ENCODE measurements at places on chromosomes 7 and 10.
A peak's percentile ranks its signal among the peaks of the same experiment; 100 is the strongest.

DNA sequence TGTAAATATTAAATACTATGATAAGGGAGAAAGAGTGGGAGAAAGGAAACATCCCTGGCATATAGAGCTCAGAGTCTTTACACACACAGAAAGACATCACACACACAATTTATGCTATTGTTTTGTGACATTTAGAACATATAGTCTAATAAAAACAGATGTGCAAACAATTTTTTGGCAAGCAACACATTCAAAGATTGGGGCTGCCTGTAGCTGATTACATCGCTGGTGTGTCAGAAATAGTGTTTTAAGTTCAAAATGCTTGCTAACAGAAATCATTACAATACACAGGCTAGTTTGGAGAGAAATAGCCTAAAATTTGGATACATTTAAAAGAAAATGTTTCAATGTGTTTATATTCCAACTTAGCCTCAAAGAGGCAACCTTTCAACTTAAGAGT is 256.7 kb upstream of the NPVF start:
- no peak for DNase-seq

DNA sequence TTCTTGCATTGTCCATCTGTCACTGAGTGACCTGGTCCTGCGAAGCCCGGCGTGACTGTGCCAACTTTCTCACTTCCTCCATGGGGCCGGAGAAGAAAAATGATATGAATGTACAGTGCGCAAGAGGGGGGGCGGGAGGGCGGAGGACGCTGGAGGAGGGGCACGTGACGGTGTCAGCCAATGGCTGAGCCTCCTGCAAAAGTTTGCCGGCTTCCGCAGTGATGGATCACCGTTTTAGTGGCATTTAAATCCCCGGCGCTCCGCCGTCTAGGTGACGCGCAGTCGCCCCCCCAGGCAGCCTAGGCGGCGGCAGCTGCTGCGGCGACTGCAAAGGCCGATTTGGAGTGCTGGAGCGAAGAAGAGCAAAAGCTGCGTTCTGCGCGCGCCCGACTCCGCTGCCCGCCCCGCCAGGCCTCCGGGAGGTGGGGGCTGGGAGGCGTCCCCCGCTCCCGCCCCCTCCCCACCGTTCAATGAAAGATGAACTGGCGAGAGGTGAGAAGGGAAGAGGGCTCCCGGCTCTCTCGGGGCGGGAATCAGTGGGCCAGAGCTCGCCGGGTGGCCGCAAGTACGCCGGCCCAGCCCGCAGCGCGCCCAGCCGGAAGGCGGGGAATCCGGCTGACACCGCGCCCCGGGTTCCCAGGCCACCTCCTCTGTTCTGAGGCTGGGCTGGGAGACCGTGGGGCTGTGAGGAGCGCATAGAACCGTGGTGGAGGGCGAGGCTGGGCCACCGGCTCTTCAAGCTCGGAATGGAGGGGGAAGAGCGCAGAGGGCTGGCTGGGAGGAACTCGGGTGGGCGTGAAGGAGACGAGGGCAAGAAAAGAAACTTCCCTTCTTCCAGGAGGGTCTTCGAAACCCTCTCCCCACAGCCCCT is at the start of gene HOXA1:
HOXA1 (minus strand) TSS at position 104 of the 871 bp plus-strand sequence; CDS start at position 16, 88 bp downstream.
- peak; percentile 96 for DNase-seq

- DNase-seq: peak; percentile 20
Observed at GRCh38 chr10:110919971-110920881, 822 bp downstream of the SHOC2 start.

DNA sequence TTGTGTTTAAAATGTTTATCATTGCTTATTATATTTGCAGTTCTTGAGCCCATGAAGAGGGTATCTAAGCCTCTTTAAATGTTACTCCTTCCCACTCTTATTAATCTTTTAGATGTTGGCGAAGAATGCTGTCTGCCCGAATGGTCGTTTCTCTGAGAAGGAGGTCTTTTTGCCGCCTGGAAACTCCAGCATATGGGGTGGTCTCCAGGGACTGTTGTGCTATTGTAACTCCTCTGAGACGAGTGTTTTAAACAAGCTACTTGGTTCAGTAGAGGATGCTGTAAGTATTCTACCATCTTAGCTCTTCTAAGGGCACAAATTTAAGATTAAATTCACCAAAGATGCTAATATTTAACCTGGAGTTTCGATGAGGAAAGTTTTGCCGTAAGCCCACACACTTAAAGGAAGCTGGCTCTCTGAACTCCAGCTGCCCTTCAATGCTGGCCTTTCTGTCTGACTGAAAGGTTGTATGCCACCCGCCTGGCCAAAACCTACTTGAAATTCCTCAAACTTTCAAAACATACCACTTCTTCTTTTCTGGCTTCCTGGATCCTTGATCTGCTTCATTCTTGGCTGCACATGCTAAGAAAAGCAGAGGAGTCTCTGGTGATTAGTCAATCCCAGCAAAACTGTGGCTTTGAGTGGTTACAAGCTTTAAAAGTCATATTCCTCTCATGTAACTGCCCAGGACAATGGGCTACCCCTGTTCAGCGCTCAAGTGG is 74.7 kb downstream of the ABCA13 start:
- no peak for DNase-seq

DNA sequence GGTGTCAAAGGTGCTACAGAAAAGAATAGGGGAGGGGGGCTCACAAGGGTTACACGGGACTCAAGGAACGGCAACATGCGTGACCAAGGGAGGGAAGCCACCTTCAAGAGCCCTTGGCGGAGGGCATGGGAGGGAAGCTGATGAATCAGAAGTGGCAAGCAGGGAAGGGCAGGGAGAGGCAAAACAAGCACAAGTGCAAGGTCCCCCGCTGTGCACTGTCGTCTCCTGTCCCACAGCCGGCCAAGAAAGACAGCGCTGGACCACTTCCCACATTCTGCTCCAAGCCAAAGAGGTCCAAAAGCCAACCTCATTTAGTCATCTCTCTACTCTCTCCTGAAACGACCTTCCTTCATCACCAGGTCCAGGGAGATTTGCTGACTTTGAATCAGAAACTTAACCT is 102.7 kb downstream of the CALN1 start:
- DNase-seq: no peak

DNA sequence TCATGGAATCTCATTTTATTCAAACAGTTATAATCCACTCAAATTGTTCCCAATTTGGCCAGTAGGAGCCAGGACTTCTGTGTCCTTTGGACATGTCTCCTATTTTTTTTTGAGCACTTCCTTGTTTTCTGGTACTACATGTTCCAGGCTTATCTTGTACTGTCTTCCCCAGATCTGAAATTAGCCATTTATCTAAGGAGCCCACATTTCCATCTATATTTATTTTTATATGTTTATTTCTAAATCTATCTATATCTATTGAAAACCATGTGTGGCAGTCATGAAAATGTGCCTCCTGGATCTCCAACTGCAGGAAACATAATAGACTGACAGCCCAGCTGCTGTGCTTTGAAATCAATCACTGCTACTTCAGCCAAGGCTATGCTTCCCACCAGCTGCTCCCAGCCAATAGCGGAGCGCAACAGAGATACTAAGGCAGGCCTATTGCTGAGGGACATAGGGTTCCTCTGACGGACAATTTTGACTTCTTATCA is 147.1 kb downstream of the LRRC4 start:
- DNase-seq: no peak

DNA sequence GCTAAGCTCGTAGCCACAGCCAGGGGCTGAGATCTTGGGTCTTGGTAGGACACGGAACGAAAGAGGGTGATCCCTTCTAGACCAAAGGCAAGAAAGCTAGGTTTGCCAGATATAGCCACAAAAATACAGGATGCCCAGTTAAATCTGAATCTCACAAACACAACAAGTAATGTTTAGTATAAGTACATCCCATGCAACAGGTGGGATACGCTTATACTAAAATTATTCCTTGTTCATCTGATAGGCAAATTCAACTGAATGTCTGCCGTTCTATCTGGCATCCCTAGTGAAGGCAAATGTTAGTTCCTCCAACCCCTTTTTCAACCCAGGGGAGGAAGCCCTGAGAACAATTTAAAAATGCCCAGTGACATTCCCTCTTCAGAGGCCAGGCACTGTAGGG is 131.1 kb upstream of the MGMT start:
- no peak for DNase-seq

DNA sequence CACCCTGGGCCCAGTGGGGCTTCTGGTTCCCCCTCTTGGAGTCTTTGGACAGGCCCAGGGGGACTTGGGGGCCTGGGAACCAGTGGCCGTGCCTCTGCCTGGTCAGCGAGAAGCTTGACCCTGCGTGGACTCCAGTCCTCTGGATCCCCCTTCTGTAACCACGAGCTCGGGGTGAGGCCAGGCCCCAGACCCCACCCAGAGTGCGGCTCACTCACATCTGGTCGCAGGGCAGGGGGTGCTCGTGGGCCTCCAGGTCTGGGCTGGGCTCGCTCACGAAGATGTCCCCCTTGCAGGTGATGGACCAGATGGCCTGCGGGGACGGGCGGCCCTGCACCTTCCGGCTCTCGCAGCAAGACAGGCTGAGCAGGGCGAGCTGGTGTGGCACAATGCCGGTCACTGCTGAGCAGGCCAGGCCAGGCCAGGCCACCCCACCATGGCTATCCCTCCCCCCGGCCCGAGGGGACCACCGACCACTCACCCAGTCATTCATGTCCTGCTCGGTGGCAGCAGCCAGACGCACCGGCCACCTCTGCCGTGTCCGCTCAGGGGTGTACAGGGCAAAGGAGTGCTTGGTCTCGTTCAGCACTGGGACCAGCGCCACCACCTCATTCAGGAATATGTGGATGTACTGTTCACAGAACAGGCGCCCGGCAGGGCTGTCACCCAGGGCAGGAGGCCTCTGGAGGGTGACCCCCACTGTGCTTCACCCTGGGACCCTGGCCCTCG is 19.7 kb downstream of the BHLHA15 start:
- DNase-seq: no peak

GRCh38 chr10:130254243-130254642 is 118.1 kb downstream of the GLRX3 start:
- no peak for DNase-seq

- DNase-seq: no peak
Observed at GRCh38 chr10:47045331-47045861, 134.2 kb downstream of the PTPN20 start.

DNA sequence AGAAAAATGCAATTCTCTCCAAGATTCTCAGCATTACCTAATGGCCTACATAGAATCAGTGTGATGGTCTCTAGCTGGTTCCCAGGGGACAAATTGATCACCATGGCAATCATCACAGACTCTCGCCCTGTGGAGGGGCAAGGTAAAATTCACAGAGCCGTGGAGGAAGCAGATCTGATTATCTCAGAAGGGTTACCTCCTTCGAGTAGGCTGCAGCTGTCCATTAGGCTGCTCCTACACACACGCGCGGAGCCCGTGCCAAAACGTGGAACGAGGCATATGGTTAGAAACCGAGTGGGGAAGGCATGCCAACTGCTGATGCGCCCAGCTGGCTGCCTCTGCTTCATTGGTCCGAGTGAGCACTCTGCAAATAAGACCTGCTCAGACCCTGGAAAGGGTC is 52.8 kb upstream of the PTER start:
- no peak for DNase-seq

GRCh38 chr7:46352004-46352954 is 431.2 kb upstream of the IGFBP3 start:
- DNase-seq: peak; percentile 76

DNA sequence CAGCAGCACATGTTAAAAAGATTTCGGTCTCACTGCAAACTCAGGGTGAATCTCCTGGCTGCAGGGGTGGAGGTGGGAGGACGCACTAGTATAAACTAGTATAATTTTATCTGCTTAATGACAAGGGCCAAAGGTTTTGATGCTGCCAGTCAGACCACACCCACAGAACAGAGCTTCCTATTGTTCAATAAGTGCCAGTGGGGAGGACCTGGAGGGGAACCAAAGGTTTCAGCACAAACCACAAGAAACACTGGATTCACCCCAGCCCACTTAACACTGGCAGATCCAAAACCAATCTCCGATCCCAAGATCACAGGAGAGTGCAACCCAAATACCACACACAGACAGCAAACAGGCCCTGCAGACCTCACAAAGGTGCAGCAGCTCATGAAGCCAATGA is 6.6 kb downstream of the VOPP1 start:
- DNase-seq: no peak

Data from urothelium cell line (cell line).